ENCODE measurements at places on chromosomes 12 and 14. TPM values are rescaled to one million over a fixed set of nuclear protein-coding genes. Genes with fewer than 3 reads are reported as not detected.

PSMD9 gene
- 142 TPM for total RNA-seq

CCDC197 gene
- total RNA-seq, result not detected

ENDOU gene
- total RNA-seq, result under 0.01 TPM

KCNA5 gene
- not detected for total RNA-seq

GRIP1 gene
- under 0.01 TPM for total RNA-seq

HOXC13 gene
- not detected for total RNA-seq

FAM186B gene
- 0.28 TPM for total RNA-seq

ZC3H14 gene
- 103 TPM for total RNA-seq

FITM1 gene
- total RNA-seq, result not detected

AQP6 gene
- not detected for total RNA-seq

C12orf60 gene
- 1.1 TPM for total RNA-seq

CLSTN3 gene
- total RNA-seq, result 4.1 TPM

TMEM119 gene
- 8.1 TPM for total RNA-seq

PYGL gene
- total RNA-seq, result 70.4 TPM

DPPA3 gene
- total RNA-seq, result not detected

HAL gene
- 0.56 TPM for total RNA-seq

ANO2 gene
- total RNA-seq, result not detected

SIX1 gene
- total RNA-seq, result 8.6 TPM

CNTN1 gene
- 0.18 TPM for total RNA-seq

CLEC1A gene
- not detected for total RNA-seq

ISM2 gene
- total RNA-seq, result under 0.01 TPM

SOAT2 gene
- total RNA-seq, result 0.18 TPM

CPM gene
- 8.8 TPM for total RNA-seq

HOXC4 gene
- total RNA-seq, result not detected

SEC23A gene
- 609 TPM for total RNA-seq

TCL1B gene
- total RNA-seq, result not detected

KRT72 gene
- not detected for total RNA-seq

PRIMA1 gene
- total RNA-seq, result not detected

GLIPR1 gene
- total RNA-seq, result 327 TPM

SPX gene
- total RNA-seq, result under 0.01 TPM

C14orf132 gene
- 6.9 TPM for total RNA-seq

SLCO1A2 gene
- total RNA-seq, result not detected

IL31 gene
- not detected for total RNA-seq

IL26 gene
- total RNA-seq, result not detected

OR4E2 gene
- not detected for total RNA-seq

RIC8B gene
- total RNA-seq, result 16.7 TPM

TMEM30B gene
- total RNA-seq, result under 0.01 TPM

IL22 gene
- not detected for total RNA-seq

Data from IMR-90 (cell line).